ENCODE measurements at places on chromosomes 16 and 17.

- no peak for DNase-seq
Measured at GRCh38 chr16:74455213-74455612, 33.9 kb upstream of the CLEC18B start.

DNA sequence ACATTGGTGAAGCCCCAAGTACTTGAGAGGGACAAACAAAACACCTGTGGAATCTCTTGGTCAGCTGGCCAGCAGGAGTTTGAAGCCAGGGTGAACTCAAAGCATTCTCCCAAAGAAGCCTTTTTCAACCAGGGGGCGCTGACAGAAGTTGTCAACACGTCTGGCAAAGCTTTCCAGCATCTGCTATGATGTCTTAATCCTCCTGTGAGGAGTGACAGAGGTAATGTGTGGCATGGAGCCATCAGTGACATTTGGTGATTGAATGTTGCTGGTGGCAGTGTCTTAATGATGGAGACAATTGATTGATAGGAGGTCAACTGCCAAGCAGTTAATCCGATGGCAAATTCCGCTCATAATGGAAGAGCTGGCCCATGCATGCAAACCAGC lies 257.6 kb upstream of the HSBP1 start:
- DNase-seq, result no peak

DNA sequence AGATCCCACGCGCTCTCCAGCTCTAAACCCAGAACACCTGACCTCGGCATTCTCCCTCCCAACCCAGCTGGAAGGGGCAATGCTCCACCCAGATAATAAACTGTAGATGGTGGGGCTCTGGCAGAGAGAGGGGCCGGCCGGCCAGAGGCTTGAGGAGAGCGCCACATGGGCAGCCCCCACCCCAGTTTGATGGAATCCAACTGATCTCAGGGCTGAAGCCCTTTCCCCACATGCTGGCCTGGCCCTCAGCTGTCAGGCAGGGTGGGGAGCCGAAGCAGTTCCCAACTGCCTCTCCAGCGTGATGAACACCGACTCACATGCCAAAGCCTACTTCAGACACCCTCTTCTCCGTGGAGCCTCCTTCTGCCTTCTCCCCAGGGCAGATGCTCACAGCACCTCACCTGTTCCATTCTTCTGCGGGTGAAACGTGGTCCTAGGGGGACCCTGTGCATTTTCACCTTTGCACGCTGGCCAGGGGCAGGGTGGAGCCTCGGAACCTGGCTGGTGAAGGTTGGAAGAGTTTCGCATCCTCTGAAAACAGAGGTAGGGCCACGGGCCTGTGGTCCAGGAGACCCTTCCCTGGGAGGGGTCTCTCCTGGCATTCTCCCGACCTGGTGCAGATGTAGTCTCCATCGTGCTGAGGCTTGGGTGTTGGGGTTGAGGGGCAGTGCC lies 65.7 kb upstream of the ZNF469 start:
- no peak for DNase-seq

- no peak for DNase-seq
Measured at GRCh38 chr16:67265834-67266233, 13.5 kb upstream of the PLEKHG4 start.

- no peak for DNase-seq
Measured at GRCh38 chr17:9306086-9306485, 269.5 kb downstream of the STX8 start.

GRCh38 chr17:72840019-72840418 lies 252.5 kb downstream of the SLC39A11 start:
- DNase-seq, result no peak

GRCh38 chr17:74216505-74216904 lies 3.1 kb downstream of the TTYH2 start:
- no peak for DNase-seq

- DNase-seq, result peak; percentile 90
Measured at GRCh38 chr16:27529962-27530361, 19.8 kb downstream of the GTF3C1 start.

DNA sequence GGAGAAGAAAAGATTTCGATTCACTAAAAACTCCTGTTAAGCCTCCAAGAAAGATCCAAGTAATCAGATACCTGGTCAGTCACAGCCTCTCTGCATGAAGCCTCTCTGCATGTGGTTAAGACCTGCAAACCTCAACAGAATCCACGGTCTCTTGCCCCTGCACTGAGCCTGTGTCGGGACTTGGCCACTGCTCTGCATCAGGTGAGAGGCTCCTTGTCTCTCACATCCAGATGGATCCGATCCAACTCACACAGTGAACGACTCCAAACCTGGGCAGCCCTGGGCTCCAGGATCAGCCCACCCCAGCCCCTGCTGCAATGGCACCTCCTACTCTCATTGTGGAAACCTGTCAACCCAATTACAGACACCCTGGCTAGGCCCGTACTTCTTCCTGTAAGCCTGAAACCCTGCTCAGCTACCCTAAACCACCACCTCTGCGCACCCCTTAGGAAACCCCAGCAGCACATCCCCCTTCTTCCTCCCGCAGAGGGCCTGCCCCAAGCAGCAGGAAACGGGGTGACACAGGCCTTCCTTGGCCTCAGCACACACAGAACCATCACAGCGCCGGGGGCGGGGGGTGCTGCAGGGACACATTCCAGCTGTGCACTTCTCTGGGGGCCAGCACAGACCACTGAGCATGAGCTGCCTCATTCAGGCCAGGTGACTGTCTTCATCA lies 129.5 kb downstream of the ANKRD11 start:
- peak; percentile 7 for DNase-seq
